ENCODE measurements at places on chromosomes 7 and 10.
A peak's percentile ranks its signal among the peaks of the same experiment; 100 is the strongest.

GRCh38 chr10:18308600-18308999 lies 168.4 kb downstream of the CACNB2 start:
- no peak for ATAC-seq

GRCh38 chr10:128865436-128866195 lies 601.4 kb upstream of the MGMT start:
- ATAC-seq = no peak

DNA sequence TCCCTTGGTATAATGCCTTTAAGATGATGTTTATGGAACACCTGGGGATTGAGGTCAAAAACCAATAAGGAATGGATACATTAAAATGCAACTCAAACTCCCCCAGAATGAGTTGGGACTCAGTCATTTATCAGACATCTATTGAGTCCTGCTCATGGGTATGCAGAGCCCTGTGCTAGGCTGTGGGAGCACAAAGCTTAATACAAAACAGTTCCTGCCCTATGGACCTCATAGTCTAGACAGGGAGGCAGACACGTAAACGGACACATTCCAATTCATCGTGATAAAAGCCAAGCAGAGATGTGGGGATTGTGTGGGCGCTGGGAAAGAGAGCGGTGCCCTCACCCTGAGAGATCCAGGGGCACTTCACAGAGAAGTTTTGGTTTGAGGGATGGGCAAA lies 181.7 kb downstream of the PTEN start:
- ATAC-seq = no peak

- no peak for ATAC-seq
These were observed 131.5 kb downstream of the SORBS1 start for GRCh38 chr10:95429639-95430038.

- no peak for ATAC-seq
These were observed 424.1 kb upstream of the MGMT start for GRCh38 chr10:129042776-129043595.

GRCh38 chr7:28908775-28909174 lies 49.4 kb downstream of the TRIL start:
- no peak for ATAC-seq

GRCh38 chr10:133278577-133279265 lies 2.1 kb upstream of the ADAM8 start:
- peak; percentile 60 for ATAC-seq

DNA sequence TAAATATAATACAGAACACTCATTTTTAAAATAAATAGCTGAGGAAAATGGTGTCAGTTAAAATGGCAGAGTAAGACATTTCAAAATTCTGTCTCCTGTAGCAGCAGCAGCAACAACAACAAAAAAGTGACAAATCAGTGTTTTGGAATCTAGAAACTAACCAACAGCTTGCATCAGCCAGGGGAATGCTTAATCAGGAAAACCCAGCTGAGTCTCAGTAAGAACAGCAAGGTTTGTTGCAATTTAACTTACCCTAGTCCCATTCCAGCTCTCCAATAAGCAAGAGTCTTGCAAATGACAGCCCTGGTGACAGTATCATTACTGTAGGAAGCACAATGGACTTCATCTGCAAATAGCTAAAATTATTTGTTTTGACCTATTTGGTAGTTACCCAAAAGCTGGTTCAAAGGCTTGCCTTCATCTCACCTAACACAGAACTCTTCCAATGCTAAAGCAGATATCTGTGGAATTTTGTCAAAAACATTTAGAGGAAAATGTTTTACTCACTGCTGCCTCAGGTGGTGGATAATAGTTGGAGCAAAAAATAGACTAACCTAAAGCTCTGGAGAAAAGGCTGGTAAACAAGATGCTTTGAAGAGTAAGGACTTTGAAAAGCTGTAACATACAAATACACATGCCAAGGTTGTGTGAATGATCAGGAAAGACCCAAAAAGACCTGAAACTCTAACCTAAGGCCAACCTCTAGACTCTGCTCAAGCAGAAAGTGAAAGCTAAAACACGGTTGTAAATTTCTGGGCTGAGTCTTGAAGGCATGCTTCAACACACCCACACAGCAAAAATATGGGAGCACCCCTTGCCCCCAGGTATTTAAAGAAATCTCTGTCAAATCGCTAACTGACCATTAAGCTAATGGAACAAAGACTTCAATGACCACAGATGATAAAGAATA lies 9.9 kb upstream of the ARHGAP22 start:
- ATAC-seq = no peak

- ATAC-seq = no peak
These were observed 72.4 kb upstream of the LOXL4 start for GRCh38 chr10:98340261-98340939.

DNA sequence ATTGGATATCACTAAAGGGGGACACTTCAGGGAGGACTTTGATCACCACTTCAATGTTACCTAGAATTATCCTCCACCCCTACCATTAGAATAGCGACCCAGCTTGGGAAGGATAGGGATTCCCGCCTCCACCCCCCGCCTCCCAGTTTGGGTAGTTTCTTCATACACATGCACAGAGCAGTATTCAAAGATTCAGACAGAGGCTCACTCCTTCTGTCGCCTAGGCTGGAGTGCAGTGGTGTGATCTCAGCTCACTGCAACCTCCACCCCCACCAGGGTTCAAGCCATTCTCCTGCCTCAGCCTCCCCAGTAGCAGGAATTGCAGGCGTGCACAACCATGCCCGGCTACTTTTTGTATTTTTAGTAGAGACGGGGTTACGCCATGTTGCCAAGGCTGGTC lies 1166.1 kb downstream of the TYW1 start:
- no peak for ATAC-seq

DNA sequence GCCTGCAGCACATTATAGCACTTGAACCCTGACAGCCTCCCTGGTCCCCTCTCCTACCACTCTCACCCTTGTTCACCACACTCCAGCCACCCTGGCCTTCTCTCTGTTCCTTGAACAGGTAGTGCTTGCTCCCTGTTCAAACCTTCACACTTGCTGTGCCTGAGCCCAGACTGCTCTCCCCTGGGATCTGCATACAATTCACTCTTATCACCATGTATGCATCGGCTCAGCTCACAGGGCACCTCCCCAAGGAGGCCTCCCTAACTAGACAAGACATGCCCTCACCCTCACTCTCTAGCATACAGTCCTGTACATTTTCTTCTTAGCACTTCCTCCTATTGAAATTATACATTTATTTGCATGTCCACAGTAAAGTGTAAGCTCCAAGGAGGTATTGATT lies 59.3 kb downstream of the FAM13C start:
- ATAC-seq = no peak

GRCh38 chr7:19107356-19108146 lies 9.9 kb downstream of the TWIST1 start:
- no peak for ATAC-seq

DNA sequence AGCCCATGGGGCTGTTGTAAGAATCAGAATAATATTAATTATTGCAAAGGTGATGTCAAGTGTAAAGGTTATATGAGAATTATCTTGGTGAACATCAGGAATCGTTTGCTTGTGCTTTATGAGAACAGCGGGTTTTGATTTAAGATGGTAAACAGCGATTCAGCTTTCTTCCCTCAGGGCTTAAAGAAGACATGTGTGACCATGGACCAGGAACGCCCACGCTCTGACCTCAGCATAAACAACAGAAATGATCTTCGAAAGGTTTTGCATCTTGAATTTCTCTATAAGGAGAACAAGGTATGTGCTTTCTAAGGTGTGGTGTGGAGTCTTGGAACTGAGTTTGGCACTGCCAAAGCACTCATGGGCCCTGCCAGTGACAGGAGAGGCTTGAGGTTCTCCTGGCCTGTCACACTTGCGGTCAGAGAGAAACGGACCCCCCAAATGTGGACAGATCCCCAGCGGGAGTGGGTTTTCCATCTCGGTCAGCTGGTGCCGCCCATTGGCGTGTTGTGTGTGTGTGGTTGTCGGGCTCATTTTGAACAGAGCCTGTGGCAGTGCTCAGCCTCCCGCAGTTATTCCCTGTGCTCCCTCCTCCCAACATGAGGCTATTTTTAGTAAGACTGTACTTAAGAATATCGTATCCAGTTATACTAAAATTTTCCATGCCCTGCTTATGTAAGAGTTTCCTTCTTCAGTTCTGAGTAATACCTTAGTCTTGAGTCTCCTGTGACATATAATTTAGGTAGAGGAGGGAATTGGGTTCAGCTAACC lies 7.2 kb downstream of the MINDY4 start:
- no peak for ATAC-seq

DNA sequence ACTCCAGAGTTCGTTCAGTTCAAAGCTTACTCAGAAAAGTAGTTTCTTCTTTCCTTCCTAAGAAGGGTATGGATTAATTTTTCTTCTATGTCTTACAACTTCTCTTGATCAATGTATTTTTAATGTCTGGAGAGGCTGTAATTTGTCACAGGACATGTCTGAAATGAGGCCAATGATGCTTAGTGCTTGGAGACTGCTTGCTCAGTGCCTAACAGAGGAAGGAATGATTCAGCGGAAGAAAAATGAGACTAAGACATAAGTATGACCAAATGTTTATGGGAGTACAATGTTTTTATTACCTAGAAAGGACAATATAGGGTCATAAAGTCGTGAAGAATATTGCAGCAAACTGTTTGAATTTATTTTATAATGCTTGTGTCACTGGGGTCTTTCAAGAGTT lies 43.3 kb downstream of the GPR37 start:
- no peak for ATAC-seq

GRCh38 chr10:102150970-102151773 lies 1.0 kb upstream of the NOLC1 start:
- ATAC-seq = no peak

GRCh38 chr7:3461923-3462322 lies 160.9 kb downstream of the SDK1 start:
- peak; percentile 100 for ATAC-seq

GRCh38 chr10:73877533-73878160 lies 3.3 kb upstream of the CAMK2G start:
- ATAC-seq = no peak

DNA sequence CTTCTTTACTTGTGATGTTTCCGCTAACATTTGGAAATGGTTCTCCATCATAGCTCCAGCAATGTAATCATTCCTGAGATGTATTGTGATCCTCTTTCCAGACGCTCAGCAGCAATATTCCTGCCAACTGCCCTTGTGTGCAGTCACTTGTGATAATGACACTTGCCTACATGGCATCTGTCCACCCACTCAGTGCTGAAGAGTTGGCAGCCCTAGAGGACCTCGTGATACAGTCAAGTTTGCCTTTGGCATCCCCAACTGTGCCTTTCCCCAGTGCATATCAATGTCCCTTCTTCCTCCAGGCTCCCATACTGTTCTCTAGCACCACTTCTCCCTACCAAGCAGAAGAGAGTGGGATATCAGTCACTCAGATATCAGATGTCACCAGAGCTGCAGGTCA lies 64.9 kb downstream of the MYOF start:
- no peak for ATAC-seq

- ATAC-seq = no peak
These were observed 305.1 kb upstream of the CSTF2T start for GRCh38 chr10:52004342-52004949.

DNA sequence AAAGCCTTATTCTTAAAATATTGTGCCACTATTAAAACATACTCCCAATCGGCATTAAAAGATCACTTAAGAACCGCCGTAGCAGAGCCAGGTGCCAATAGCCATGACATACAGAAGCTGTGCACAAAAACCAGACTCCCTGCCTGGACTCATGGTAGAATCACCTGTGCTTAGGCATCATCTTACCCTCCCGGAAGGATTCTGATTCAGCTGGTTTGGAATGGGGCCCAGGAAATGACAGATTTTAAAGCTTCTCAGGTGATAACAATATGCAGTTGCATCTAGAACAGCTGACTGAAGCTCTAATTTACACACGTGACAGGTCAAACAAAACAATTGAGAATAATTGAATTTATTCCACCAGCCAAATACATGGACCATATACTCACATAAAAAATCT lies 10.7 kb downstream of the A1CF start:
- ATAC-seq = no peak

DNA sequence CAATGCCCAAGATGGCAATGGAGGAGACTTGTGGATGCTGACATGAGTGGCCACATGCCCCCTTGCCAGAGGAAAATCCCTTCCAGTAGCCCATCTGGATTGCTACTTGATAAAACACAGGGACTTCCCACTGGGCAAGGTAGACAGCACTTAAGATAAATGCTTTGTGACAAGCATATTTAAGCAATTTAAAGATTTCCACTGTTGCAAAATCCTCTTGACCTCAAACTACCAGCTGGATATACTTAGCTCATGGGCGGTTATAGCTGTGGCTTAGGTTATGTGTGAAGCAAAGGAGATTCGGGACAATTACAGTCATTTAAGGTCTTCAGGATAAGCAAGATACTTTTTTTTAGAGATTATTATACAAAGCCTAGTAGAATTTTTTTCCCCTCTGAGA lies 238.1 kb downstream of the BMPER start:
- no peak for ATAC-seq

DNA sequence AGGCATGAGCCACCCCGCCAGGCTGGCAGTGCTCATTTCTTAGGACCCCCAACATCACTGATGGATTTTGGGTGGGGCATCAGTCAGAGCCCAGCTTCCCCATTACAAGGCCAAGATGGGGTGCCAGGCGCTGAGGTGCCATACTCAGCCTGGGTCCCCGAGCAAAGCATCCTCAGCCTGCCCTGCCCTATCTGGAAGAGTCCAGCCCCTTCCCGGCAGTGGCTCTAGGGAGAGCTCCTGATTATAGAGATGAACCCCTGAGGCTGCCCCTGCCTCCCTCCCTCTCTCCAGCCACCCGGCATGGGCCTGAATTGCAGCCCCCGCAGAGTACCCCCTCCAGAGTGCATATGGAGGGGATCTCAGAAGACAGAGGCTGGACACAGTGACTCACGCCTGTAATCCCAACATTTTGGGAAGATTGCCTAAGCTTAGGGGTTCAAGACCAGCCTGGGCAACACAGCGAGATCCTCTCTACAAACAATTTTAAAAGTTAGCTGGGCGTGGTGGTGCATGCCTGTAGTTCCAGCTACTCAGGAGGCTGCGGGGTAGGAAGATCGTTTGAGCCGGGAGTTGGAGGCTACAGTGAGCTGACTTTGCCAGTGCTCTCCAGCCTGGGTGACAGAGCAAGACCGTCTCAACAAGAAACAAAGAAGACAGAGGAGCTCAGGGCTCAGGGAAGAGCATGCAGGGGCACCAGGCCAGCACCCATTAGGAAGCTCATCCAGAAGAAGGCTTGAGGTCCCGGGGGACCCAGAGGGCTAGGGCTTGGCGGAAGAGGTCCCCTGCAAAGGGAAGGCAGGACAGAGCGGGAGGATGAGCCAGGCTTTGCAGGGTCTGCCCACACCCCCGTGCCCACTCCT lies 13.3 kb downstream of the LAT2 start:
- no peak for ATAC-seq

GRCh38 chr7:157791261-157791660 lies 454.5 kb downstream of the DNAJB6 start:
- ATAC-seq = no peak
